DMS153 (cell line): ENCODE measurements at places on chromosomes 4 and X.

DNA sequence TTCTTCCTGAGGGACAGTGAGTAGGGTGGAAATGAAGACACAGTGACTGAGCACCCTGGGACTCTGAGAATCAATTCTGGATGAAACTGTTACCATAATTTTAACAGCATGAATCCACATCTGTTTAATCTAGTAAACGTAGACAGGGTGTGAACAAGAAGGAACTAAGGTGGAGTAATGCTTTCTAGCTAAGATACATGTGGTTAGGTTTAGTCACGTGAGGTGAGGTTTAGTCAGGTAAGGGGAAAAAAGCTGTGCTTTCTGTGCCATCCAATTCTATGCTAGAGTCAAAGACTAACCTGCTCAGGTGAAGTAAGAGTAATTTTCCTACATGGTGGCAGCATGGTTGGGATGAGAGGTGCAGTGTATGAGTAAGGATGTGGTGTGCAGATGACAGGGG lies 54.0 kb upstream of the C4orf54 start:
- no peak for DNase-seq

DNA sequence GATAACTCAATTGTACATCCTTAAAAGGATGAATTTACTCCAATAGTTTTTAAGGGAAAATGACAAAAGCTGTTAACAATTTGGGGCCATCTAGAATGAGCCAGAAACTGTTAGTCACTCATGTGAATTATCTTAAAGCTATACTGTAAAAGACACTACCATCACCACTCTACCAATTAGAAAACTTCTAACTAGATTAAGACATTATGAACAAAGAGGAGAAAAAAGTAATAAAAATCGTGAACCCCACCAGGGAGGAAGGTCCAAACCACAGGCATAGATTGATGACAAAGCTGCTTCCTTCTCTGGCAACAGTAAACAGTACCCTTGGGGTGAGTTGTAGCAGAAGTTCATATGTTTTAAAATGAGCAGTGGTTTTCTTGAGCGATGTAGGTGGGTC lies 106.1 kb downstream of the PDGFC start:
- DNase-seq: no peak

DNA sequence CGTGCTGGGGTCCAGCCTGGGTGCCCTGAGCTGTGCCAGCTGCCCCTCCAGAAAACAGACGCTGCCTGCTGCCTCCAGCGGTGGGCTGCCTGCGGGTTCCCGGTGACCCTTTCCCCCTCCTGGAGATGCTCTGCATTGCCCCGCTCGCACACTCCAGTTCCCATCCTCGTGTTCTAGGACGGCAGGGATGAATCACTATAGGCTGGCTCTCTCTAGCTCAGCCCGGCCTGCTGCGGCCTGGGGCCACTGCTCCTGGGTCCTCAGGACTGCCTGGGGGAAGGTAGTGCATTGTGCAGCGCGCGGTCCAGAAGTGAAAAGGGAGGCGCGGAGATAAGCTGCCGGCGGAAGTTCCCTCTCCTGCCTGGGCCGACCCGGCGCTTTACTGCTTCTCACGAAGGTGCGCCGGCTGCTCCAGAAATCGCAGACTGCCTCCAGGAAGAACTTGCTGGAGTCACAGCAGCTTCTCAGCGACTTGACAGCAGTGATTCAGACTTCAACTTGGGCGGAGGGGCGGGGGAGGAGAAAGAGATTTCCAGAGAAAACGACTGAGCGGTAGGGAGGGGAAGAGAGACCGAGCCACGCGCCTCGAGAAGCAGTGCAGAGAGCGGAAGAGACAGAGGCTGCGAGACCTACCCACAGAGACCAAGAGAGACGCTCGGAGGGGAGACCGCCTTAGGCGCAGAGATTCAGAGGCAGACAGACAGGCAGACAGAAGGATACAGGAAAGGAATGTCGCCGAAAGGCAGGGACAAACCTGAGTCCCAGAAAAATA lies 6.7 kb upstream of the MSX1 start:
- DNase-seq: no peak

DNA sequence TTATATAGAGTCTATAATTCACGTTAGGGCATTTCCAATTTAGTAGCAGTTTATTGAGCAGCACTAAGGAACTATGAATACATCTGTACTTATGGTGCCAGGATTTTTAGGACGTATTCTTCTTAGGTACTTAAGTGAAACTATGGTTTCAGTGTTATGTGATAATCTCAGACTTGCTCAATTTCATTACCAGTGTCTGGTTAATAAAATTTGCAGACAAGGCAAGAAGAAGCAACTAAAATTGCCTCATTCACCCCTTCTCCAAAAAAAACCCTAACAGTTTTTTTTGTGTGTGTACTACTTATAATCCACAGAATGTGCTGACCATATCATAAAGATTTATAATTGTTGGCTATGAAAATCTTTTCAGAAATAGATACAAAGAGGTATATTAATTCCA lies 6.0 kb upstream of the CXCL10 start:
- DNase-seq: no peak

- no peak for DNase-seq
Observed at GRCh38 chrX:50876551-50876950, 34.0 kb upstream of the BMP15 start.

DNA sequence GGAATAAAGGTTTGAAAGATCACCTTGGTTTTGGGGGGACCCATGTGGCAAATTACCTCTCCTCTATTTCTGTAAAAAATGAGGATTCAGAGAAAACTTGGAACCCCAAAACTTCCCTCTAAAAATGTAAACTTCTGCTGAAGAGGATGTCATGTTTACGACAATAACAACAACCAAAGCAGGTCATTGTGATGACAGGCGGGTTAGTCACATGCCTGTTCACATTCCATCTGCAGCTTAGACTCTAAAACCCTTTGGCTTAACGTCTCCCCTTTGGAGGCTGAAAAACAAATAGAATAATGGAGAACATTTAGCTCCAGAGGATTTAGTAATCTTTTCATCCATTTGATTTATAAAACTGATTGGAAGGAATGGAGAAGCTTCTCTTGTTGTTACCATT lies 75.0 kb upstream of the FAM9C start:
- no peak for DNase-seq

DNA sequence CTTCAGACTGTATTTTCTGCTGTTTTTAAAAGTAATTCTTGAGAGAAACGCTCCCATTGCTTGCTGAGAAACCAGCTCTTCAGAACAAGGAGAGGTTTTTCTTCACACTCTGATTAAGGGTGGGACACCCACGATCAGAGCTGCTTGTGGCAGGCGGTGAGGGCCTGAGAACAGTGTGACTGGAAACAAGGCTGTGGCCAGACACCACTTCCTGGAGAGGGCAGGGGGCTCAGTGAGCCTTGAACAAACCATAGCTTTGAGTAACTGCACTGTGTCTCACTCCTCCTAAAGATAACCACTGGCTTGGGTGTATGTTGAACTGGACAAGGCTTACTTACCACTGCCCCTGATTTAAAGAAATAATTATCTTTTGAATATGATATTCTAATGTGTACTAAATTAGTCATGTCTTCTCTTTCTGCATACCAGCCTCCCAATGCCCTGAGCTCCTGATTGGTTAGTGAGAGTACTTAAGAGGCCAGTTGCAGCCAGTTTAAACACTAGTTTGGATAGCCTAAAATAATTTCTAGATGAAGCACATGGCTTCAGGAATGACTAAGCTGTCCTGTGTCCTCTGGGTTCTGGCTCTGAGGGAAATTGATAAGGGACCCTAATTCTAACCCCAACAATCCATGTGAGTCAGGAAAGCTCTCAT lies 3.7 kb upstream of the GPR82 start:
- no peak for DNase-seq

GRCh38 chr4:189600718-189601435 lies 339.8 kb upstream of the FRG1 start:
- DNase-seq: no peak

DNA sequence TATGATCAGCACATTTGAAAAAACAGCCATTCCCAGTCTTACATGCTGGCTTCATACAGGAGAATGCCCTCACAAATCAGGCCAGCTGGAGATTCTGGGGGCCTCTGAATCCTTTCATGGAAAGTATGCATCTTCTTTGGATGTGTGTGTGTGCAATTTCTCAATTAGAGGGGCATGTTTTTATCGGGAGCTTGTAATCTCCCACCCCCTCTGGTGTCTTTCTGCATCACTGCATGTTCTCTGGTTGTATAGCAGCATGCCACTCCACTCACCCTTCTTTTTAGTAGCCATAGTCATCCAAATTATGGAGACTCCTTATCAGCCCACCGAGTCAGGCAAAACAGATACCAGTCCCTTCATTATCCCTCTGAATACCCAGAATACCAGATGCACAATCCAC lies 282.2 kb upstream of the SLIT2 start:
- no peak for DNase-seq

DNA sequence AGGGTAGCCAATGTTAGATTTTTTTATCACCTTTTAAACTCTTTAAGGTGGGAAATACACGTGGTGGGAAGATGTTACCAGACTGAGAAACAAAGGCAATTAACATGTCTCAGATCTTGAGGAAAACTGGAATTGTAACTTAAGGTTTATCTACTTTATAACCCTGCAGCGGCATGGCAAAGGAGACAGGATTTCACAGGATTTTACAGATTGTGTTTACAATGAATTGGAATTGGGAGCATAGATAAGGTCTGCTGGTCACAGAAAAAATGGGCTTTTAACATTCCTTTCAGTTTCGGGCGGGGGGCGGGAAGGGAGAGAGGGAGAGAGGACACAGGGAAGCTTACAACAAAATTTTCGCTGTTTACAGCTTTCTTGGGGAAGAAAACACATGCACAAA lies 467.5 kb upstream of the CT83 start:
- no peak for DNase-seq
